Natural killer cell (primary cell): ENCODE measurements at places on chromosomes 1 and 21. TPM values are rescaled to one million over a fixed set of nuclear protein-coding genes. Genes with fewer than 3 reads are reported as not detected.
A peak's percentile ranks its signal among the peaks of the same experiment; 100 is the strongest.

DNA sequence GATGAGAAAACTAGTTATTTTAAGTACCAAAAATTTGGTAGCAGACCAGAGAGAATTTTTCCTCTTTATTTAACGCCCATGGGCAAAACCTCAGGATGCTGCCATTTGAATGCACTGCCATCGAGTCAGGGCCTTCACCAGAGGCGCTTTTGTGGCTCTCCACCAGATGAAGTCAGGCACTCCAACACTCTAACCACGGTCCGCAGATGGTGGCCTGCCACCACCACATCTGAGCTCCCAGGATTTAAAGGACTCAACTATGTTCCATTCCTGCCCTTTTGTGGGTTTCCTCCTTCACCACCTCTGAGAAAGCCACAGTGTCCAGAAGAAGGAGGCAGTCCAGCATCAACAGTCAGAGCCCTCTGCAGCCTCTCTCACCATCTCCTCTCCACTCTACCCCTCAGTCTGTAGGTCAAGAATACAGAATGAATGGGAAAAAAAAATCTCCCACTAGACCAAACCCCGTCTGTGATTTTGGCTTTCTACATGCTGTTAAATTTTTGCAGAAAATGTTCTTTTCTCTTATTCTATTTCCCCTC is 647.4 kb downstream of the USP25 start:
- no peak for DNase-seq
- no peak overlapping the region for H3K27ac ChIP-seq
- H3K4me1 ChIP-seq: no peaks in the 10 kb centered on the region

GRCh38 chr1:64599242-64599641 is 129.3 kb downstream of the CACHD1 start:
- no peaks in the 10 kb centered on the region for H3K27me3 ChIP-seq
- DNase-seq: no peak
- H3K27ac ChIP-seq: no peak overlapping the region
- H3K4me1 ChIP-seq: no peaks in the 10 kb centered on the region

- no peak for DNase-seq
- no peak overlapping the region for H3K27ac ChIP-seq
- H3K4me1 ChIP-seq: no peaks in the 10 kb centered on the region
These were observed 32.2 kb upstream of the AKT3 start for GRCh38 chr1:243882276-243882675.

- DNase-seq: no peak
- H3K4me3 ChIP-seq: no peak overlapping the region
- no peak overlapping the region for H3K27ac ChIP-seq
- no peaks in the 10 kb centered on the region for H3K4me1 ChIP-seq
These were observed 409.9 kb upstream of the ESRRG start for GRCh38 chr1:217133092-217133491.

GRCh38 chr21:45957981-45958600 is 23.5 kb upstream of the COL6A1 start:
- H3K4me3 ChIP-seq: no peak overlapping the region
- no peak overlapping the region for H3K27ac ChIP-seq
- DNase-seq: no peak
- H3K27me3 ChIP-seq: peaks cover 7% of the 10 kb centered on the region

GRCh38 chr1:174746024-174746808 is 253.5 kb upstream of the CACYBP start:
- H3K27me3 ChIP-seq: no peaks in the 10 kb centered on the region
- H3K4me1 ChIP-seq: no peaks in the 10 kb centered on the region
- no peak overlapping the region for H3K4me3 ChIP-seq
- no peaks in the 10 kb centered on the region for H3K36me3 ChIP-seq
- no peak overlapping the region for H3K27ac ChIP-seq
- DNase-seq: no peak

DNA sequence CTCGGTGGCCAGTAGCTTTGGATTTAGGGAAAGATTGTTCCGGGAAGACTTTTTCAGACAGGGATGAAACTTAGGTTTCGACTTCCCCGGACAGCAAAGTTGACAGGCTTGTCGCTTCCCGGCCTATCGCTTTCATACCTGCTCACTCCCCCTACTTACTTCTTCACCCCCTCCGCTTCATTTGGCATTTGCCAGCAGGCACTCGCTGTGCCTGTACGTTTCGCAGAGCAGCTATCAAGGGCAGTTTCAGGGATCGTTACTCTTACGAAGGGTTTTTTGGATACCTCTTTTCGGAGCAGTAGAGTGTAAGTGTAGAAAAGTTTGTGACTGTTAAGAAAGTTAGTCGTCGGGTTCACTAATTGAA is 393 bp downstream of the BLZF1 start:
- peak; percentile 15 for DNase-seq
- H3K4me3 ChIP-seq: peak overlapping the region; percentile 70
- H3K36me3 ChIP-seq: peaks cover 28% of the 10 kb centered on the region
- no peaks in the 10 kb centered on the region for H3K27me3 ChIP-seq
- H3K4me1 ChIP-seq: peaks cover 10% of the 10 kb centered on the region

Gene PIGV
- total RNA-seq: 35.2 TPM

Gene ANGPTL1
- not detected for total RNA-seq
